Dermis microvascular lymphatic vessel endothelial cell (primary cell): ENCODE measurements at places on chromosomes 3 and 15.

DNA sequence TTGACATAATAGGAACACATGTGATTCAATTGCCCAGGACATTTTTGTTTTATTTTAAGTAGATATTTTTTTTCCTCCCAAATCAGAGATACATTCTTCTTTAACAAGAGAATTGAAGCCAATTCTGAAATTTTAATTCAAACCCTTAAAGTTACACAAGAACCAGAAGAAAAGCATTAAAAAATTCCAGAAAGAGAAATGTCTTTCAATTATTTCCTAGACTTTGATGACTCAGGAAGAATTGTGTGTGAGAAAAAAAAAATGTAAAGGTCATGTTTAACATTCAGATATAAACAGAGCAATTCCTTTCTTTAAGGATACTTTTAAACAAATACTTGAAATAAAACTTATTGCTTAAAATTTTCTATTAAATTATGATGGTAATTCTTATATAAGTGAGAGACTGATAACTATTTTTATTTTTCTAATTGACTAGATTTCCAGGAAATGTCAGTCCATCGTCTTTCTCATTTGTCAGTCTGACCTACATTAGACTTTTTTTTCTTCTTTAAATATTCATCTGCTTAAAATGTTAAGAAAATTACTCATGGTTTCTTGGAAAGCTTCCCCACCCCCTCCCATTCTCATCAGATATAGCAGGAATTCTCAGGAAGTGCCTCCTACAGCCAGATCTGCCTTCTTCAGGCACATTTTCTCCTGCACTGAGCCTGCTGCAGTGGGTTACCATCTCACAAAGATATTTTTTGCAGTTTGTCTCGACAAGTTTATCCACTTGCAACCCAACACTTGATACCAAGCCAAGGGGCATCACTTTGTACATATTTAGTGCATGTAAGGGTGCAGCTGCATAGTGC, 261.8 kb upstream of the CBLB start:
- no peak for DNase-seq

DNA sequence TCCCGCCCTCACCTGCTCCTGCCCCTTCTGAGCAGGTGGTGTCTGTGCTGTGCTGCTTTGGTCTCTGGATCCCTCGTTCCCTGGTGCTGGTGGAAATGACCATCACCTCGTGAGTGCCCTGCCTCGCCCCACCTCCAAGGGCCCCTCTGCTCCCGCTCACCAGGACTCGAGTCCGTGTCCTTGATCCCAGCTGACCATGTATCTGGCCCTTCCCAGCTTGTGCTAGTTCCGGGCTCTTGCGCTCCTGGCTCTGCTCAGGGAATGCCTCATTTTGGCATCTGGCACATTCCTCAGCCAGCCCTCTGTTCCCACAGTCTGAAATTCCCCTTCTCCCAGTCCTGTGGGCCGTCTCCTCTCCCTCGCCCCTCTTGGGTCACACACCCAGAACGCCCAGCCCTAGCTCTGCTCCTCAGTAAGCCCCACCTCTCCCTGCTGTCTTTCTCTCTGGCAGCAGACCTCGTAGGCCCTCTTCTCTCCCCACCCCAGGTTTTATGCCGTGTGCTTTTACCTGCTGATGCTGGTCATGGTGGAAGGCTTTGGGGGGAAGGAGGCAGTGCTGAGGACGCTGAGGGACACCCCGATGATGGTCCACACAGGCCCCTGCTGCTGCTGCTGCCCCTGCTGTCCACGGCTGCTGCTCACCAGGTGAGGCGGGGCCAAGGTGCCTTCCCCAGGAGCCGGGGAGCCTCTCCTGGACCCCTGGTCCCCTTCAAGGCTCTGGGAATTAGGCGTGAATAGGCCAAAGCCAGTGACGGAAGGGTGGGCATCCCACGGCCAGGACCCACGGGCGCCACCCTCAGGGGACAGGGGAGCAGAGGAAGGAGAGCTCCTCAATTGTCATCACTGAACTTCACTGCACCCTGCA, 11.5 kb downstream of the SLC51A start:
- DNase-seq, result no peak

- DNase-seq, result no peak
Observed at GRCh38 chr3:137770835-137771399, 6.8 kb downstream of the SOX14 start.

- DNase-seq, result no peak
Observed at GRCh38 chr15:67806536-67806935, 18.8 kb upstream of the SKOR1 start.

- DNase-seq, result no peak
Observed at GRCh38 chr3:52524258-52524751, 9.4 kb downstream of the NT5DC2 start.

GRCh38 chr15:28861031-28861534, 12.6 kb upstream of the GOLGA6L7 start:
- no peak for DNase-seq
